ENCODE measurements at places on chromosomes 4 and X. TPM values are rescaled to one million over a fixed set of nuclear protein-coding genes. Genes with fewer than 3 reads are reported as not detected.

MFAP3L gene
- total RNA-seq = 6.8 TPM

DNA sequence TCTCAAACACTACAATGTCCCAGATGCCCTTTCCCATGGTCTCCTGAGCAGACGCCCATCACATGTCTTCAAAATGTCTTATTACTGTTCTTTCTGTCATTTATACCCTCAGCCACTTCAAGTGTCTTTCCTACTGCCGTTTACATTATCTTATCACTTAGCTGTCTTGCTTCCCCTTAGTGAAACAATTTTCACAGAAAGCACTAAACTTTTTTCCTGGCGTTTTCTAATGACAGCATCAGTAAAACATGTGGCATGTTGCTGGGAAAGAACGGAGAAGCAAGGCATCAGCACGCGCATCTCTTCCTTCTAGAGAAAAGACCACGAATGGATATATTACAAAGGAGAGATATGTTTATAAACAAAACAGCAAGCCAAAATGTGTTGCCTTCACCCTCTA, 189.7 kb upstream of the SLIT2 start:
- H3K4me1 ChIP-seq = peaks cover 10% of the 10 kb centered on the region
- no peaks in the 10 kb centered on the region for H3K27me3 ChIP-seq
- no peak overlapping the region for H3K4me3 ChIP-seq

- H3K27me3 ChIP-seq = no peaks in the 10 kb centered on the region
- H3K4me1 ChIP-seq = no peaks in the 10 kb centered on the region
- no peak overlapping the region for H3K4me3 ChIP-seq
Observed at GRCh38 chrX:107197319-107197718, 8.9 kb downstream of the NUP62CL start.

GRCh38 chrX:129522184-129523078, 859 bp downstream of the SMARCA1 start:
- H3K27me3 ChIP-seq = peaks cover 14% of the 10 kb centered on the region
- peak overlapping the region; percentile 70 for H3K27ac ChIP-seq
- peak overlapping the region; percentile 88 for H3K4me3 ChIP-seq
- DNase-seq = peak; percentile 74
- no peaks in the 10 kb centered on the region for H3K4me1 ChIP-seq

DNA sequence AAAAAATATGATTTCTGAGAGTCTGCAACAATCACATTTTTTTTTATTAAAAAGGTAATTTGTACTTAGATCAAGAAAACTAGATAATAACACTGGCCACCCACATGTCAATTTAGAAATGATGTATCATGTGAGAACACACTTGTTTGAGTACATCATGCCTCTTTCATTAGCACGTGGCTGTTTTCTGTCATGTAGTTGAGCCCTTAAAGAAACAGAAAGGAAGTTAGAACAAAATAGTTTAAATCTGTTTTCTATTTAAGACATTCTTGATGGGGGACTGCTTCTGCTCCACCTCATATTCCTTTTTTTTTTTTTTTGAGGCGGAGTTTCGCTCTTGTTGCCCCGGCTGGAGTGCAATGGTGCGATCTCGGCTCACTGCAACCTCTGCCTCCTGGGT, 207.5 kb downstream of the NSUN7 start:
- DNase-seq = no peak
- no peaks in the 10 kb centered on the region for H3K4me1 ChIP-seq
- no peak overlapping the region for H3K4me3 ChIP-seq
- H3K27ac ChIP-seq = no peak overlapping the region
- no peaks in the 10 kb centered on the region for H3K27me3 ChIP-seq

DNA sequence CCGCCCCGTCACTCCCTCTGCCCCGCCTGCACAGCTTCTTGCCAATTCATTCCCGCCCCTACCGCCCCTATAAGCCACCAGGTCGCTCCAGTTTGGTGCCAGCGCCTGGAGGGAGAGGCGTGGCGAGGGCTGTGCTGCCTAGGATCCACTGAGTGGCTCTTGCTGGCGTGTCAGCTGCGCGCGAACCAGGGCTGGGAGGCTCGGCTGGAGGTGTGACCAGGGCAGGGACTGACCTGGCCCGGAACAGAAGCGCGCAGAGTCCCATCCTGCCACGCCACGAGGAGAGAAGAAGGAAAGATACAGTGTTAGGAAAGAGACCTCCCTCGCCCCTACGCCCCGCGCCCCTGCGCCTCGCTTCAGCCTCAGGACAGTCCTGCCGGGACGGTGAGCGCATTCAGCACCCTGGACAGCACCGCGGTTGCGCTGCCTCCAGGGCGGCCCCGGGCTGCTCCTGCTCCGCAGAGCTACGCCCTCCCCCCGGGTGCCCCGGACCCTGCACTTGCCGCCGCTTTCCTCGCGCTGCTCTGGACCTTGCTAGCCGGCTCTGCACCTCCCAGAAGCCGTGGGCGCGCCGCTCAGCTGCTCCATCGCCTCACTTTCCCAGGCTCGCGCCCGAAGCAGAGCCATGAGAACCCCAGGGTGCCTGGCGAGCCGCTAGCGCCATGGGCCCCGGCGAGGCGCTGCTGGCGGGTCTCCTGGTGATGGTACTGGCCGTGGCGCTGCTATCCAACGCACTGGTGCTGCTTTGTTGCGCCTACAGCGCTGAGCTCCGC, at the start of gene GPR78:
Gene GPR78, plus strand, starts transcription at position 72 of the 773 bp plus-strand sequence. Its CDS starts 591 bp downstream, at position 663.
- peaks cover 86% of the 10 kb centered on the region for H3K27me3 ChIP-seq
- H3K4me1 ChIP-seq = no peaks in the 10 kb centered on the region
- H3K4me3 ChIP-seq = no peak within 1 kb of the TSS
- no peak within 1 kb of the TSS for H3K27ac ChIP-seq
- peak; percentile 68 for DNase-seq

CTAG1A gene
- total RNA-seq = not detected

GRCh38 chrX:131633285-131633917, 89.5 kb downstream of the OR13H1 start:
- no peaks in the 10 kb centered on the region for H3K36me3 ChIP-seq
- no peaks in the 10 kb centered on the region for H3K27me3 ChIP-seq
- no peak overlapping the region for H3K27ac ChIP-seq
- DNase-seq = peak; percentile 55
- H3K4me1 ChIP-seq = no peaks in the 10 kb centered on the region
- no peak overlapping the region for H3K4me3 ChIP-seq

DNA sequence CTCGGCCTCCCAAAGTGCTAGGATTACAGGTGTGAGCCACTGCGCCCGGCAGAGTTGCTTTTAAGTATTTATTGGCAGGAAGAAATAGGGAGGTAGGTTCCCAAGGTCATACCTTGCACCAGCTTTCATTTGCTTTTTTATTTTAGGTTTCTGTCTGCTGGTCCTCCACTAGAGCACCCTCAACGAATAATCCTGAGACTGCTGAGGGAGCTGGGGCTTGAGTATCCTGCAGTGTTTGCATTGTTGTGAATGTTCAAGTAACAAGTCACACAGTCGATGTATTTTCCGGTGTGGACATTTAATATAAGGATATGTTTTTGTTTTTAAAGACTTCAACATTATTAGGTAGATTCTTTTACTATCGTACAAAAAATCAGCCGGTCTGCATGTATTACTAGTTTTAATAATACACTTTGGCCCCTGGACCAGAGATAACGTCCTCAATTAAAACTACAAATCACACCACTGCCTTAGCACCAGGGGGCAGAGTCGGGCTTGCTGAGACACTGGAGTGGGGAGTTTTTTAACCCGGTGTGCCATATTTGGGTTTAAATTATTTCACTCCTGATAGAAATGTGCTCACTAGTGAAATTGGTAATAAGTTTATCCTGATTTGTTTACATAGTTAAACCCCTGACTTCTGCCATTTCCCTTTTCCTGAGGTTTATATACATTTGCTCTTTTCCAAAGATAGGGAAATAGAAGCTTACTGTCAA, 11.6 kb downstream of the SMIM20 start:
- no peaks in the 10 kb centered on the region for H3K27me3 ChIP-seq
- H3K4me1 ChIP-seq = no peaks in the 10 kb centered on the region
- H3K36me3 ChIP-seq = no peaks in the 10 kb centered on the region
- no peak overlapping the region for H3K4me3 ChIP-seq

DNA sequence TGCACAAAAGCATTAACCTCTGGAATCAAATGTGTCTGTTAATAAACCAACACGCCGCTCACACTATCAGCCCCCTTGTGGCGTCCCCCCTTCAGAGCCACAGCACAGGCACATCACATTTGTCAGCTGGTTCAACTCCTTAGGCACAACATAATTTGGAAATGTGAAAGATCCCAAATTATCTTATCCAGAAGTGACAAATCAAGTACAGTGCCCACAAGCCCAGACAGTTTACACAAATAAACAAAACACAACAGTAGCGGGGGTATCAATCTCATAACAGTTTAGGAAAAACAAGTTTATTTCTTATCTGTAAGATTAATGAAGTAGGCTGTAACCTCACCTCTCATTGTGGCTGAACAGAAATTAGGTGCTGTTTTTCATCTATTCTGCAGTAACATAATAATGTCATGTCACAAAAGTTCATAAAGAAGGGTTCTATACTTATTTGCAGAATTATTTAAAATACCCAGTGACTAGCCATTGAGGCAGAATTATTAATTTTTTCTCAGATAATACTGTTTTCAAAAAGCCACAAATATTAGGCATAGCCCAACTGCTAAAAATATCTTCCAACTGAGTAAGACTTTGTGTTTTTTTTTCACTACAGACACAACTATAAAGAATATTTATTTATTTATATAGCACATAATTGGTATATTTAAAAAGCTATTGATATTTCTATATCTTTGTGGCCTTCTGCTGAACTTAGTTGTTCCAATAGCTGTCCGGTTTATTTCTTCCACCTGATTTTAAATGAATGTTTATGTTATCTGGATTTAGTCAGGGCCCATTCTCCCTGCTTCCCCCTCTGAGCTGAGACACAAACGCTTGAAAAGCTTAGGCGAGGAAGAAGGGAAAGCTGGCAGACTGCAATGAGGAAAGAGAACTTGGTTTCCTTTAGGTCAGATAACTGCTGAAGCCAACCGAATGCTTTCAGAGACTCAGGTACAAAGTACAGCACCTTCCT, 214.7 kb downstream of the QDPR start:
- no peaks in the 10 kb centered on the region for H3K4me1 ChIP-seq
- H3K36me3 ChIP-seq = no peaks in the 10 kb centered on the region
- DNase-seq = no peak
- H3K27me3 ChIP-seq = no peaks in the 10 kb centered on the region
- no peak overlapping the region for H3K27ac ChIP-seq
- no peak overlapping the region for H3K4me3 ChIP-seq

- no peaks in the 10 kb centered on the region for H3K36me3 ChIP-seq
- H3K4me3 ChIP-seq = no peak overlapping the region
- no peak overlapping the region for H3K27ac ChIP-seq
- no peak for DNase-seq
- peaks cover 9% of the 10 kb centered on the region for H3K4me1 ChIP-seq
Observed at GRCh38 chr4:148255344-148255720, 186.9 kb downstream of the NR3C2 start.

- H3K27ac ChIP-seq = no peak overlapping the region
- H3K27me3 ChIP-seq = peaks cover 52% of the 10 kb centered on the region
- no peak overlapping the region for H3K4me3 ChIP-seq
- no peak for DNase-seq
- H3K4me1 ChIP-seq = no peaks in the 10 kb centered on the region
Observed at GRCh38 chrX:47613082-47613481, 6.6 kb downstream of the SYN1 start.

Measured in Calu3 (cell line).